ENCODE measurements at places on chromosomes 5 and 9. TPM values are rescaled to one million over a fixed set of nuclear protein-coding genes. Genes with fewer than 3 reads are reported as not detected.

DNA sequence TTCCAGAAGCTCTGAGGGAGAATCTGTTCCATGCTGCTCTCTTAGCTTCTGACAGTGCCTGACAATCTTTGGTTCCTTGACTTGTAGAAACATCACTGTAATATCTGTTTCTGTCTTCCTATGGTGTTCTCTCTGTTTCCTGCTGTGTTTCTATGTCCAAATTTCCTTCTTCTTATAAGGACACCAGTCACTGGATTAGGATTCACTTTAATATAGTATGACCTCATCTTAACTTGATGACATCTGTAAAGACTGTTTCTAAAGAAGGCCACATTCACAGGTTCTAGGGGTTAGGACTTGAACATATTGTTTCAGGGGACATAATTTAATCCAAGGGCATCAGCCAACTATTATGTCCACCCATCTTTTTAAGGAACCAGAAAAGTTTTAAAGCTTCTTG is 265.6 kb downstream of the ZSWIM6 start:
- DNase-seq = no peak
- H3K4me3 ChIP-seq = no peak overlapping the region
- no peak overlapping the region for H3K27ac ChIP-seq

DNA sequence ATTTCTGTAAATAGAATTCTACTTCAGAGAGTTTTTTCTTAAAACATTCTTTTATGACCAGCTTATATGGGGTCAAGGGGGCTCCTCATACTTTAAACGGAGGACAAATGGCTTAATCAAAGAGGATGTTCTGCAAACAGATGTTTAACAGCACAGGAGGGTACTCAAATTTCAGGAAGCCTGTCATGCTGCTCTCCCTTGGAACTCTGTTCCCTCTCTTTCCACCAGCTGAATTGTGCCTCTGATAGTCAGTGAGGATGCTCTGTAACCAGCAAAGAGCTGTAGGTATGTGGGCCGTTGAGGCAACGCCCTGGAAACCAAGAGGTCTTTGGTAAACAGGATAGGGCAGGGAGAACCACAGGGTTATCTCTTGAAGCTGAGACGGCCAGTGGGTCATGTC is 161.1 kb downstream of the C5orf15 start:
- no peak overlapping the region for H3K4me3 ChIP-seq
- no peaks in the 10 kb centered on the region for H3K36me3 ChIP-seq
- H3K4me1 ChIP-seq = no peaks in the 10 kb centered on the region

INSL6 gene
- total RNA-seq = not detected

DNA sequence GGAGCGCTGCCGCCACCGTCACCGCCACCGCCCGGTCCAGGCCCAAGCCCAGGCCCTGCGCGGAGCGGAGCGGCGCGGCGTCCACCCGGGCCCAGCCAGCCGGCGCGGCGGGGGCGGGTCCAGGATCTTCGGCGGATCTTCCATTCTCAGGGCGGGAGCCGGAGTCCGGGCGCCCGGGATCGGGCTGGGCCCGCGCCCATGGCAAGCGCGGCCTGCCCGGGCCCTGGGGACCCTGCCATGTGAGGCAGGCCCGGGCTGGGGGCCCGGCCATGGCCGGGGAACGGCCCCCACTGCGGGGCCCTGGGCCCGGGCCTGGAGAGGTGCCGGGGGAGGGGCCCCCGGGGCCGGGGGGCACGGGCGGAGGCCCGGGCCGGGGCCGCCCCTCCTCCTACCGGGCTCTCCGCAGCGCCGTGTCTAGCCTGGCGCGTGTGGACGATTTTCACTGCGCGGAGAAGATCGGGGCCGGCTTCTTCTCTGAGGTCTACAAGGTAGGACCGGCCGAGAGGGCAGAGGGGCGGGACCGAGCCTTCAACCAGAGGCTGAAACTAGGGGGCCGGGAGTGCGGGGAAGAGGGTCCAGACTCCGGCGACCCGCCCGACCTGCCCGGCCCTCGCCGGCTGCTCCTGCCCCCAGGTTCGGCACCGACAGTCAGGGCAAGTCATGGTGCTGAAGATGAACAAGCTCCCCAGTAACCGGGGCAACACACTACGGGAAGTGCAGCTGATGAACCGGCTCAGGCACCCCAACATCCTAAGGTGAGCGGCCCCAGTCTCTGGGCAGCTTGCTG is 482 bp downstream of the TESK1 start:
- peak overlapping the region; percentile 75 for H3K27ac ChIP-seq
- H3K4me3 ChIP-seq = peak overlapping the region; percentile 83
- H3K27me3 ChIP-seq = no peaks in the 10 kb centered on the region
- no peak for DNase-seq

DNA sequence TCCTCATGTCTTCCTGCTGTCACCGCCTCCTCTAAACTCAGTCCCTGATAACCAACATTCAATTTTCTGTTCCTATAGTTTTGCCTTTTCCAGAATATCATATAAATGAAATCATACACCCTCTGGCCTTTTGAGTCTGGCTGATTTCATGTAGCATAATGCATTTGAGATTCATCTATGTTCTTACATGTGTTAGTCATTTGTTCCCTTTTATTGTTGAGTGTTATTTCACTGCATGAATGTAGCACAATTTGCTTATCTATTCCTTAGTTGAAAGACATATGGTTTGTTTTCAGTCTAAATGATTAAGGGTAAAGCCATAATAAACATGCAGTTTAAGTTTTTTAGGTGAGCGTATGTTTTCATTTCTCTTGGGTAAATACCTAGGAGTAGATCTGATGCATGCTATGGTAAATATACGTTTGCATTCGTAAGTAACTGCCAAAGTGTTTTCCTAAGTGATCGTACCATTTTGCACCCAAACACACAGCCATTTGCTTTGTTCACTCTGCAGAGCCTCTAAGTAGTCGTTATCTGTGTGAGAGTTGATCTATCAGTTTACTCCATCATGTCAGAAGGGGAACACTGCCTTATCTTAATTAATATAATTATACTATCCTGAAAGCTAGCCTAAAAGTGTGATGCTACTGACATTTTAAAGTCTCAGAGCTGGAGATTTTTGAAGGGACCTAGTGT is 460.8 kb downstream of the DMAC1 start:
- H3K4me1 ChIP-seq = no peaks in the 10 kb centered on the region
- H3K27me3 ChIP-seq = no peaks in the 10 kb centered on the region
- no peak for DNase-seq
- no peak overlapping the region for H3K4me3 ChIP-seq
- no peak overlapping the region for H3K27ac ChIP-seq
- no peaks in the 10 kb centered on the region for H3K36me3 ChIP-seq

GZMA gene
- total RNA-seq = 9.6 TPM

- DNase-seq = no peak
- peaks cover 6% of the 10 kb centered on the region for H3K4me1 ChIP-seq
- H3K36me3 ChIP-seq = no peaks in the 10 kb centered on the region
- no peaks in the 10 kb centered on the region for H3K27me3 ChIP-seq
- H3K27ac ChIP-seq = no peak overlapping the region
Observed at GRCh38 chr9:20513126-20513913, 109.0 kb downstream of the MLLT3 start.

FOXD4 gene
- 0.32 TPM for total RNA-seq

GRCh38 chr5:78504704-78505677 is 143.6 kb downstream of the LHFPL2 start:
- peak overlapping the region; percentile 47 for H3K27ac ChIP-seq
- H3K4me1 ChIP-seq = peaks cover 72% of the 10 kb centered on the region
- H3K4me3 ChIP-seq = no peak overlapping the region
- no peaks in the 10 kb centered on the region for H3K36me3 ChIP-seq
- H3K27me3 ChIP-seq = no peaks in the 10 kb centered on the region

All from lower lobe of right lung (tissue), 2 donors.